ENCODE measurements at places on chromosomes 6 and 20.
A peak's percentile ranks its signal among the peaks of the same experiment; 100 is the strongest.

DNA sequence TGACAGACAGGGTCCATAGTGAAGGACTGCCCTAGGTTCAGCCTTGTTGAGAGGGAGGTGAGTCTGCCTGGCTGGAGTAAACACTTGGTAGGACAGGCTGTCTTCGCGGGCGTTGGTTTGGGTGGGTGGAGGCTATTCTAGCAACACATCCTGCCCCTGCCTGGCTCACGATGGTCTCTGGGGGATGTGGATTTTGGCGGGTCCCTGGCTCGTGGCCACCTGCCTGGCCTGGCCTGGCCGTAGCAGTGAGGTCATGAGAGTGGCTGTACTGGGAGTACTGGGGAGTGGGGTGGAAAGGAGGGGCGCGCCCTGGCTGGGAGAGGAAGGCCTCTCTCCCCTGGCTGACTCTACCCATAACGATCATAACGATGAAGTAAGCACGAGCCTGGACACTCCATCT is 30.2 kb upstream of the MRPS18A start:
- DNase-seq: no peak

GRCh38 chr6:45650524-45651135 is 272.9 kb upstream of the SUPT3H start:
- DNase-seq: no peak

DNA sequence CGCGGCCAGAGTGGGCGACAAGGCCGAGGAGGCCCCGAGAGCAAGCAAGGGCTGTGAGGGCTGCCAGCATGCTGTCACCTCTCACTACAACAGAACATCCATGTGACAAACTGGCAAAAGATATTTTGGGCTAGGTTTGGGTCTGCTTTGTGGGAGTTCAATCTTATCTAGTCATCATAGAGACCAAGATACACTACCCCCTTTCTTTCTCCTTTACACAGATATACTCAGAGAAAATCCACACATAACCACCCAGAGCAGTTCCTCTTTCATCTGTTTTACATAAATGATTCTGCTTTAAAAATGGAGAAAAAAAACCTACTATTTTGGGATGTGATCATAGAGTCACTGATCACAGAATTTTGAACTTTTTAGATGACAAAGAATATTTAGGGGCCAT is 16.8 kb downstream of the SOX4 start:
- DNase-seq: no peak

GRCh38 chr20:17518339-17519052 is 12.7 kb downstream of the BFSP1 start:
- no peak for DNase-seq

DNA sequence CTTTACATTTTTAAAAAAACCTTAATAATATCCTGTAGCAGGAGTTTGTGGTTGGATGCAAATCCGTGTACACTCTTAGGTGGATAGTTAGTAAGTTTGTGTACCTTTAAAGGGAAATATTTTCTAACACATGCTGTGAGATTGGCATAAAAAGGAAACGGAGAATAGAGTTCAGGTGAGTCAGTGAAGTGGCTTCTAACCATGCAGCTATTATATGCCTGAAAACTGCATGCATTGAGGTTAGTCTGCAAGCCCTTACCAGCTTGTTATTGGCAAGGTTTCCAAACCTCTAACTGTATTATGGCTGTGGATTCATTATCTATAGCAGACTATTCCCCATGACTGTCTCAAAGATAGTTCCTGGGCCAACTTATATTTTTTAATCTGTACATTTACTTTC is 420.6 kb upstream of the MMS22L start:
- no peak for DNase-seq

DNA sequence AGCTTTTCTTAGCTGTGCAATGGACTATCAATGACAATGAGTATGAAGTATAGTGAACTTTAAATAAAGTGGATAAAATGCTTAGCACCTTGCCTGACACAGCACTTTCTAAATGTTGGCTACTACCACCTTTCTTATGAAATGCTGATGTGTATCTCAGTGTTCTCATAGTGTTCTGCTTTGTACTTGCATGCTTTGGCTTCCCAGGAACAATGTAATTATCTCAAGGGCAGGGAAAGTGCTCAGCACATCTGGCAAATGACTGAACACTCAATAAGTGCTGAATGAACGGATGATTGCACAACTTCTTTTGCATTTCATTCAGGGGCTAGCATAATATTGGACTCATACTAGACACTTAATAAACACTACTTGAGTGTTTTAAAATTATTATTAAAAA is 28.2 kb upstream of the NOX3 start:
- DNase-seq: no peak

GRCh38 chr6:86516087-86516486 is 421.2 kb upstream of the HTR1E start:
- no peak for DNase-seq

DNA sequence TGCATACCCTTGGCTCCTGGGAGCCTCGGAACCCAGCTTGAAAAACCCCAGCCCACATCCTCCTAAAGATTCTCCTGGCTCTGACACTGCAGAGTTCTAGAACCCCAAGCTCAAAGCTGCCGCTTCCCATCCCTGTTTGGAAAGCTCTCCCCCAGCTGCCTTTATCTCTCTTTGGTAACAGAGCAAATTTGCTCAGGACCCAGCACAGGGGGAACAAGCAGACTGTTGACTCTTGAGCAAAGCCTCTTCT is 38.9 kb downstream of the HNF4A start:
- no peak for DNase-seq

GRCh38 chr6:16088409-16088808 is 40.5 kb upstream of the MYLIP start:
- no peak for DNase-seq

DNA sequence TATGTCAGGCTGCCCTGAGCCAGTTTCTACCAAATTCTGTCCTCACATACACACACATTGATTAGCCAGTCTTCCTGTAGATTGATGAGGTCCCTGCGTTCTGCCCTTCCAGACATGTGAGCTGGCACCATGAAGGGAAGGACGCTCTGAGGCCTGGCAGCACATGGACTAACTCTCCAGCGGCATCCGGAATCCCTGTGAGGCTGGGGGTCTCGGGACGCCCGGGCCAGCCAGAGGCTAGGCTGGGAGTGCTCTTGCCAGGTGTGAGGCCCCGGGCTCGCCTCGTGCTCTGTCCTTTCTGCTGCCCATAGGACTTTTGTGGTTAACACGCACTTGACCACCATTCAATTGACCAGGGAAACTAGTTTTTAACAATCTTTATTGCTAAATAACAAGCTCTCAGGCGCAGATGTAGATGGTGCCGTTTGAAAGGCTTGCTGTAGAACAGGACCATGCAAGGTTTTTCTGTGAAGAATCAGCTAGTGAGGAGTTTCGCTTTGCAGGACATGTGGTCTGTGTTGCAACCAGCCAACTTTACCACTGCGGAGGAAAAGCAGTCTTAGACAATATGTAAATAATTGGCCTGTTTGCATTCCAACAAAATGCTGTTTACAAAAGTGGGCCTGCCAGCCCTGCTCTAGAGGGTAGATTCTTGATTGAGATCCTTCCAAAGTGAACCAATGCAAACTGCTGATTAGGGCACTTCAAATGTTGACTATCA is 29.3 kb downstream of the FOXF2 start:
- no peak for DNase-seq

DNA sequence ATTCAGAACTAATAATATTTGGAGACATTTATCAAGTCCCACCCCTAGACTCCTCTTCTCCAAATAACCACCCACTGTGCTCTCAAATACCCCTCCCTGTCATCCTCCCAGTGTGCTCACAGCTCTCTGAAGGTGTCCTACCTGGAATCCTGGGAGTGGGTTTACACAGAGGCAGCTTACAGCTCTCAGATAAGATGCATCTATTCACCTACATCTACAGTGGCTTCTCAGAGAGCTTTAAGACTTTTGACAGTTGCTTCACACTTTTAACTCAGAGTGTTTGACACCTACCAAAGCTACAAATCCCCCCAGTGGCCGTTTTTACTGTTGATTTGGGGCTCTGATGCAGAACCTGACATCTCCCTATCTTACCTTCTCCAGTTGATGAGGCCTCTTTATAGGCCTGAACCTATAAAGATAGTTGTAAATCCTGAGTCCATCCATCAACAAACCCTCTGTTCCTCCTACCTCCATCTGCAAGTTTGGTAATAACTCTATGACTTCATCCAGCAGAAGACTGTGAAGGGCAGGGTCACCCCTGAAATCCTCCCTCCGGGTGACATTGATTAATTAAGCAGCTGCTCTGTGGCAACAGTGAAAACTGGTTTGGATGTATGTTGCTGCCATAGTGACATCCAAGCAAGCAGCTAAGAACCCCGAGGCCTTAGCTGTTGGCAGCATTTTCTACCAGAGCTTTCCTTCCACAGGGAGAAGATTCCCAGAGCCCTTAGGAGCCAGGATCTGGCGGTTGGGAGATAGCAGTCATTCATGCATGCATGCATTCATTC is 226.1 kb upstream of the RREB1 start:
- no peak for DNase-seq

DNA sequence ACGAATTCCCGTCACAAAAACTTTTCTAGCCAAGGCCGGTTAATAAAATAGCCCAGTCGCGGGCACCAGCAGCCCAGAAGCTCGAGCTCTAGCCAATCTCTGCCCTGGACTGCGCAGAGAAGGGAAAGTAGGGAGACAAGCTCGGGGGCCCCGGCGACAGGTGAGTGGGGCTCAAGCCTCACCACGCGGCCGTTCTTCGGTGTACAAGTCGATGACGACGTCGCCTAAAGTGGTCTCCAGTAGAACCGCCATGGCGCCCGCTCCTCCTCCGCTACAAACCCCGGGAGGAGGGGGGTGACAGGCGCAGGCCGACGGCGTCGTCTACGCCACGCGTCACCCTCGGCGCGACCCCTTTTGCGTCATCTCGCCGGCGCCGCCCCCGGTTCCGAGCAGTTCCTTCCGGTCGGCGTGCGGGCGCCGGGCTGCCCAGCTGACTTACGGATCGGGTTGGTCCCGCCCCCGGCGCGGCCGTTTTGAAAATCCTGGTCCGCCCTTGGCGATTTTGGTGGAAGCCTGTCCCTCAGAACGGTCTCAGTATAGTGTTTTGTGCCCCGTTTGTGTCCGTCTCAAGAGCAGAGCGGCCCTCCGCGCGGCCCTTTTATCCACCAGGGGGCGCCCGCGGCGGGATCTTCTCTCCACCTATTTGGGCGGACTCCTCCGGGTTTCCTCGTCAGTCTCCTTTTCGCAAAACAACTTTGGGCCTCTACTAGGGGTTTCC is at the start of gene PPIL4:
Gene PPIL4, minus strand, starts transcription at position 290 of the 718 bp plus-strand sequence. Its CDS starts 38 bp downstream, at position 252.
- DNase-seq: peak; percentile 96

GRCh38 chr6:164507206-164507940 is 802.0 kb downstream of the C6orf118 start:
- no peak for DNase-seq

DNA sequence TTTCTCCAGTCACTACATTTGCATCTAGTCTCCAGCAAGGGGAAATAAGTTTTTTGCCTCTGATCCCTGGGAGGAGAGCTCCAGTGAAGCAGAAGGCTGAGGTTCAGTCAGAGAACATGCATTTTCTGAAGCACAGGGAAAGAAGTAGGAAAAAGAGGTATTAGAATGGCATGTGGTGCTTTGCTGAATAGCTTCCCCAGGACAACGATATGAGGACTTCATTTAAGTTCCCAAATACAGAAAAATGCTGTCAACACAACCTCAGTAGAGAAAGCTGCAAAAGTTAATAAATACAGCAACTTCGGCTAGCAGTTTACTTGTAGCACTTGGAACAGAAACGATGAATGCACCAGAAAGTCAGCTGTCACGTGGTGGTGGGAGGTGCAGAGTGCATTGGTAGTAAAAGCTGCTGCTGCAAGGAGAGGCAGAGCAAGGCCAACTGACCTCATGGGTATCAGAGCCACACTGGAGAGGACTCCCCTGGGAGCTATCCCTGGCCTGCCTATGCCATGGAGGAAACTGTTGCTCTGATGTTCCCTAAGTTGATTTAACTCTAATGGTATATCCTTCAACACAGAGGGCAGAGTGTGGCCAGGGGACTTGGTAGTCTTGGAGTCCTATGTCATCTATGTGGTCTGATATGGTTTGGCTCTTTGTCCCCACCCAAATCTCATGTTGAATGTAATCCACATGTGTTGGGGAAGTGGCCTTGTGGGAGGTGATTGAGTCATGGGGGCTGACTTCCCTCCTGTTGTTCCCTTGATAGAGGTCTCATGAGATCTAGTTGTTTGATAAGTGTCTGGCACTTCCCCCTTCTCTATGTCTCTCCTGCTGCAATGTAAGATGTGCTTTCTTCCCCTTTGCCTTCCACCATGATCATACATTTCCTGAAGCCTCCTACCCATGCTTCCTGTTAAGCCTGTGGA is 85.9 kb downstream of the ADTRP start:
- DNase-seq: no peak

GRCh38 chr6:79438030-79438429 is 99.2 kb downstream of the LCA5 start:
- no peak for DNase-seq

- no peak for DNase-seq
These were observed 13.4 kb upstream of the MYO6 start for GRCh38 chr6:75735491-75736186.

GRCh38 chr6:21309807-21310221 is 283.7 kb upstream of the SOX4 start:
- DNase-seq: no peak

DNA sequence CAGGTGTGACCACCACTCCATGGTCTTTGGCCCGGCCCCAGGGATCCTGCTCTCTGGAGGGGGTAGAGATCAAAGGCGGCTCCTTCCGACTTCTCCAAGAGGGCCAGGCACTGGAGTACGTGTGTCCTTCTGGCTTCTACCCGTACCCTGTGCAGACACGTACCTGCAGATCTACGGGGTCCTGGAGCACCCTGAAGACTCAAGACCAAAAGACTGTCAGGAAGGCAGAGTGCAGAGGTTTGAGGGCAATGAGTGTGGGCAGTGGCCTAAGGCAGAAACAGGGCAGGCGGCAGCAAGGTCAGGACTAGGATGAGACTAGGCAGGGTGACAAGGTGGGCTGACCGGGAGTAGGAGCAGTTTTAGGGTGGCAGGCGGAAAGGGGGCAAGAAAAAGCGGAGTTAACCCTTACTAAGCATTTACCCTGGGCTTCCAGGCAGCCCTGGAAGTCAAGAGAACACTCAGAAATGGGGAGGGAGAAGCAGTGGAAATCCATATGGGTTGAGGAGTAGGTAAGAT is 533 bp downstream of the CFB start:
- no peak for DNase-seq

- DNase-seq: no peak
These were observed 95.1 kb upstream of the IYD start for GRCh38 chr6:150273457-150274309.

DNA sequence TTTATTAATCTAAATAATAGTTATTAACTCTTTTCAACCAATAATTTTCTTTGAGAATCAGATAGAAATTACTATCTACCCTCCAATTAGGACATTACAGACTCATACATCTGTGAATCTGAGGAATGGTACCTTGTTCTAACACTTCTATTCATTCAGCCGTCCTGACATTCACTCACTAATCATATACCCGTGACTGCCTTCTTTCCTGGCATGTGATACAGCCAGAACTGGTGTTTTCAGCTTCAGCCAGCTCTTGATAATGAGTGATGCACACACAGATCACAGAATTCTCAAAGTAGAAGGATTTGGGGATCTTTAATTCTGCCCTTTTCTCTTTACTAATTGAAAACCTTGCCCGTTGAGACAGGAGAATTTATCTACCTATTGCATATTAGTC is 499.9 kb downstream of the UTRN start:
- DNase-seq: no peak

Data from activated naive CD4-positive, alpha-beta T cell treated with anti-CD3 and anti-CD28 coated beads, Interleukin-2, amount 50 U/mL, for 72 hours (primary cell).